Renal cortical epithelial cell (primary cell): ENCODE measurements at places on chromosomes 12 and 14.

- no peak for DNase-seq
These were observed 23.7 kb upstream of the OR6J1 start for GRCh38 chr14:22667881-22668280.

- DNase-seq, result no peak
These were observed 7.7 kb downstream of the VRK1 start for GRCh38 chr14:96804895-96805294.

DNA sequence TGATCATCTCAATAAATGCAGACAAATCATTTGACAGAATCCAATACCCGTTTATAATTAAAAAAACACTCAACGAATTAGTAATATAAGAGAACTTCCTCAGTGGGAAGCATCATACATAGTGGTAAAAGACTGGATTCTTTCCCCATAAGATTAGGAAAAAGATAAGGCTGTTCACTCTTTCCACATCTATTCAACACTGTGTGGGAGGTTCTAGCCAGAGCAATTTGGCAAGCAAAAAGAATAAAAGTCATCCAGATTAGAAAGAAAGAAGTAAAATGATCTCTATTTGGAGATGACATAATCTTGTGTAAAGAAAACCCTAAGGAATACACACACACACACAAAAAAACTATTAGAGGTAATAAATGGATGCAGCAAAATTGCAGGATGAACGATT lies 38.4 kb downstream of the YEATS4 start:
- no peak for DNase-seq

DNA sequence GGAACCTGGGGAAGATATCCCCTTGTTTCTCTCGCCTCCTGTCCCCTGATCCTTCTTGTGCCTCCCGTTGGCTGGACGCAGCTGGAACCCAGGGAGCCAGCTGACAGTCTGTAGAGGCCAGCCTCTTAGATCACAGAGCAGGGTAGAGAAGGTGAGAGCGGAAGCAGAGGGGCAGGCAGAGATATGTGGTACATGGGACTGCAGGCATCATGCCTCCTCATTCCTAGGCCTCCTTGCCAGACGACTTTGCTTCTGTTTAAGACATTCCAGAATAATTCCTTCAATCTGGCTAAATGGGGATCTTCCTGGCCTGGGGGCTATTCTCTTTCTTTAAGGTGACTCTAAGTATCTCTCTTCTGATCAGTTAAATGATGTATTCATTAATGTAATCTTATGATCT lies 89.4 kb upstream of the MAX start:
- no peak for DNase-seq

DNA sequence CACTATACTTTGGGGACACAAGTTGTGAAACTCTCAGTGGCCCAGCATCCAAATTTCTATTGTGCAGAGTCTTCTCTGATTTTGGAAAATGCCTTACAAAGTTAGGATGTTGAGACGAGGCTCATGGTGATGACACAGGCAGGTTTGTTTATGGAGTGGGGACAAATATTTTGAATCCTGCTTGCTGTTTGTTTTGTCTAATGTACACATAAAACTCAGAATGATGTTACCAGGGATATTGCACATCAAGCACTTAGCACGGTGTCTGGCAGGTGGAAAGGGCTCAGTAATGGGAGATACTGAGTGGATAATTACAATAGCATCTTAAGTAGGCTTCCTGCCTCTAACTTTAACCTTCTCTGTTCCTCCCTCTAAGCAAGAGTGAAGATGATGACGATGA lies 628.9 kb upstream of the TBX3 start:
- DNase-seq, result no peak
